ENCODE measurements at places on chromosomes 1 and 21.
A peak's percentile ranks its signal among the peaks of the same experiment; 100 is the strongest.

- no peak for DNase-seq
These were observed 224.0 kb downstream of the FGGY start for GRCh38 chr1:59520827-59521418.

DNA sequence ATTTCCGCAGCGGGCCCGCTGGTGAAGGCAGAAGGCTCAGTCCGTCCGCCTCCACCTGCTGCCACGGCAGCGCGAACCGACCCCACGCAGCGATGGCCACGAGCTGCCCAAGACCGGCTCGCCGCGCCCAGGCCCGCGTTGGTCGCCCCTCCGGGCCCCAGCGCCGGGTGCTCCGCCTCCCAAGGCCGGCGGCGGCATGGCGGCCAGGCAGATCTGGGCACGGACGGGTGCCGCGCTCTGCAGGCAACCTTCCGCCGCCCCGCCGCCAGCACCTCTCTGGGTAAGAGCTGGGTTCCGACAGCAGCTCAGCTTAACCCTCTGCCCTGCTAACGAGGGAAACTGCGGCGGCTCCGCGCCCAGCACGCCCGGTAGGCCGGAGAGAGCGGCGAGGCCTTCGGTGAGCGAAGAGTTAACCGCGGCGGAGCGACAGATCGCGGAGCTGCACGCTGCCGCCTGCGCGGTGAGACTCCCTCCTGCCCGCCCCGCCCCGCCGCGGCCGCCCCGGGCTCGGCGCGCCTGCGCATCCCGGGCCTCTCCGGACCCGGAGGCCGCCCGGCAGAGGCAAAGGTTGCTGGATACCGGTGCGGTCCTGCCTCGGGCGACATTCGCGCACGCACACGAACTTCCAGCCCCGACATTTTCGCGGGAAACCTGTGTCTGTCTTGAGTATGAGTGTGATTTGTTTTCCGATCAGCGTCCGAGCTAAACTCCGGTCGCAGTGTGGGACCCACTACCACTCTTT is at the start of gene C1orf53:
Gene C1orf53, plus strand, starts transcription at position 177 of the 742 bp plus-strand sequence. Its CDS starts 20 bp downstream, at position 197.
- DNase-seq = peak; percentile 85

DNA sequence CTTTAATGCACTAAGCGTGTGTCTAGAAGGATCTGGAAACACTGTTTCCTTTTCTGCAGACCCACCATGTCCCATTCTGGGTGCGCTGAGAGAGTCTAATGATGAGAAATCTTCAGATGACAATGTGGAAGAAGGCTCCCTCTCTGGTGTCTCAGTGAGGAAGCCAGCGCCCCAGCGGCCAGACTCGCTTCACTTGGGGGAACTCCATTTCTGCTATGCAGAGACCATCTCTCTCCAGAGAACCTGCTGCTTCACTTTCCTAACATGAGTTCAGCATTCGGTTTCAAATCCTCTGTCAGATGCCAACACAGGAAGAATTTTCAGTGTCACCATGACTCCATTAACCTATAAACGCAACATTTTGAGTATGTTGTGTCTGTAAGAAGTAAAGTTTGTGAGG is 121.8 kb downstream of the SYF2 start:
- DNase-seq = no peak

DNA sequence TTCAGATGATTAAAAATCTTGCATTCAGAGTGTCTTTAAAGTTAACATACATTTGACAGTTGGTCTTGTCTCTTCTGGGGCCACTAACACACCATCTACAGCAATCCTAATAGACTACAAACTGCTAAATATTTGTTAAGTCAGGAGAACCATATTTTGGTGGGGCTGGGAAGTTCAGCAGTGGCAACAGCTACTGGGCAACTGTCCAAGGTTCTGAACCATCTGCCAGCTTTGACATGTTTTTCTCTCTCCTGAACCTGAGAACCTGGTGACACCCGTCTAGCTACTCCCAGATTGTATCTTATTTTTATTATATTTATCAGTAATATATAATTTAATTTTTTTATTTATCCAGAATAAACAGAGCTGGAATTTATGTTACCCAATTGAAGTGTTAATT is 199.0 kb upstream of the DPYD start:
- peak; percentile 12 for DNase-seq

- DNase-seq = no peak
These were observed 7.1 kb downstream of the KIF17 start for GRCh38 chr1:20710469-20711284.

DNA sequence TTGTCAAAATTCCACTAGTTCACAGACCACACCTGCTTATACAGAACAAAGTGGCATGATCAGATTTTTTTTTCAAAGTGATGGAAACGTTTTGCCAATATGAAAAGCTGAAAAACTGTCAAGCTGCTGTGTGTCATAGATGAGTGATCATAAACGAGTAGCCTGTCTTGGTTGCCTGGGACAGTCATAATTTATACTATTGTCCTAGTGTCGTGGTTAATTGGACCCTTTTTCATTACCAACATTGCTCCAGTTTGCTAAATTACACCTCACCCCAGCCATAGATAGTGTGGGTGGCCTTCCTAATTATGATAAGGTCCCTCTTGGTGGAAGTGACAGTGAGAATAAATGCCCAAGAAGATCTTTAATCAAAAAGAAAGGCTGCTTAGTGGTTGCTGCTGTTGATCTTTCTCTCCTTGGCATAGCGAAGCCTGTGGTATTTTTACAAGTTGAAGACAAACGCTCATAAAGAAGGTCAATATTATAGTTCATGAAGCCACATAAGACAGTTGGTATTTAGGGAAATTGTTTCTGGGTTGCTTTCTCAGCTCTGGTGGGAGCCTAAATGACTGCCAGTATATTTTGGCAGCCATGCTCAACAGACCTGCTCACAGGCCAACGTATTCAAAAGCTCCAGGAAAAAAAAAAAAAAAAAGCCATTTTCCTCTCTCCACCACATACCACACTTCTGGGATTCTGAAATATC is 478.1 kb downstream of the PLA2G4A start:
- DNase-seq = no peak

DNA sequence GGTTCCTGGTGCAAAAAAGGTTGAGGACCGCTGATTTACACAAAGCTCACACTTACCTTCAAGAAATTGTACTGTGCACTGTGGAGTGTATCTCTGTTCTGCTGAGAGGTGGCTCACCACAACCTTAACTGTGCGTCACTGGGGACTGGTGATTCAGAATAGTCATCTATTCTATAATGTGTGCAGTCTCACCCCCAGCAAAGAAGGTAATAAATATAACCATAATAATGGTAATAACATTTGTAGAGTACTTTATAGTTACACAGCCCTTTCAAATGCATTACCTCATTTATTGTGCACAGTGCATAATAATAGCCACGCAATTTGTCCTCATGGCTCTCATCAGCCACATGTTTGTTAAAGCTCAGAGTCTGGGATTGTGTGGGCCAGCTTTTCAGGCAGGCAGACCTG is 59.4 kb upstream of the DUSP10 start:
- no peak for DNase-seq

DNA sequence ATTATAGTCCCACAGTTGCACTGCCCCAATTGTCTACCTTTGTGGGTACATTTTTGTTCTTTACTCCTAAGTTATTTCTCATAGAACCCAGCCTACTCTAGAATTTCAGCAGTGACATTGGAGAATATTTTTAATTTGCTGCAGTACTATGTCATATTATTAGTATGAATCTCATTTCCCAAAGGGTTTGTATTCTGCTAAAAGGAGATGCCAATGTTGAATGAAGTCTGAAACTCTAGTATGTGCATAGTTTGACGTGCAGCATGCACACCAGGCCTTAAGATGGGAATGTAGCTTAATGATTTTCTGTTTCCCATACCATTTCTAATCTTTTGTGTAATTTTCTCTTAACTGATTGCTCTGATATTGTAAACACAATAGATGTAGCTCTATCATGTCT is 10.5 kb upstream of the C1orf105 start:
- no peak for DNase-seq

DNA sequence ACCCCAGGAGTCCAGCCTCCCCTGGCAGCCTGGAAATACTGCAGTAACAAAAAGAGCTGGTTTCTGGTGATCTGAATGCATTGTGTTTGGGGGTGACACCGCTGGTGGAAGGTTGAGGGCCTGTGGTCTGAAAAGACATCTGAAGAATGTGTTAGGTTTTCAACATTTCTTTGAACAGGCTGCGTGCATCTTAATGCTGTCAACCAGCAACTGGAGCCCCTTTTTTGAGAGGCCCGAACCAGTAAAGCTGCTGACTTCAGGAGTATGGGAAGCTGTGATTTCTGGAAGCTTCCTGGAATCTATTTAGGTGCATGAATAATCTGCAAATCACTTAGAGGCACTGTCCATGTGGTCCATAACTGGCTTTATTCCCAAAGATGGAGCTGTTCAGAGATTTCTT is 17.0 kb downstream of the ATP5PO start:
- DNase-seq = no peak

- no peak for DNase-seq
These were observed 99.4 kb downstream of the FOXD2 start for GRCh38 chr1:47537268-47537667.

- no peak for DNase-seq
These were observed 258.5 kb upstream of the ADGRL2 start for GRCh38 chr1:81542196-81542595.

DNA sequence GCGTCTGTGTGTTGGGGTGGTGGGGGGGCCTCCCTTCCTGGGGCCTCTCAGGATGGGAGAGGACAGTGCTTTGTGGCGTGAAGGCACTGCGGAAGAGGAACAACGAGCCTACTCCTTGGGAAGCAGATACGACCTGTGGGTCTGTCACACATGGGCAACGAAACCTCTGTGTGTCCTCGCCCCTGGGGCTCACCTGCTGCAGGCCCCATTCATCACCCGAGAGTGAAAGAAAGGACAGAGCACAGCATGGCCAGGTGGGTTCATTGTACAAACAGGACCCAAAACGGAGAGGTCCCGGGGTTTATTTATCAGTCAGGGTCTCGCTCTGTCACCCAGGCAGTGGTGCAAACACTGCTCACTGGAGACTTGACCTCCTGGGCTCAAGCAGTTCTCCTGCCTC is 40.1 kb upstream of the LIN9 start:
- DNase-seq = no peak

Data from WTC11 (cell line).